ENCODE measurements at places on chromosomes 2 and 18. TPM values are rescaled to one million over a fixed set of nuclear protein-coding genes. Genes with fewer than 3 reads are reported as not detected.

DNA sequence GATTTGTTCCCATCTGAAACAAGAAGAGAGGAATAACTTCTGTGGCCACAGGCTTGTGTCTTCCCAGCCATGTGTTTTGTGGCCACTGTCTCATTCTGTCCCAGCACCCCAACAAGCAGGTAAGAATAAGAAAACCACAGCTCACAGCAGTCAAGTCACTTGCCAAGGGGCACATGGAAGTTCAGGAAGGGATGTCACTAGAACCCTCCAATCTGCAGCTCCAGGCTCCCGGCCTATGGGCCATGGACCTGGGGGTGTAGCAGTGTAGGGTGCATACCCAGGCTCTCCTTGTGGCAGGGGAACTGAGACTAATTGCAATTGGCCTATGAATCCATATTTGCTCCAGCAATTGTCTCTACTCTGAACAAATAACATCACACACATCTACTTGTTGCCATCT lies 112.5 kb downstream of the TFCP2L1 start:
- H3K36me3 ChIP-seq = no peaks in the 10 kb centered on the region
- H3K27me3 ChIP-seq = peaks cover 13% of the 10 kb centered on the region
- peaks cover 2% of the 10 kb centered on the region for H3K4me1 ChIP-seq
- H3K4me3 ChIP-seq = no peak overlapping the region

GRCh38 chr2:105796131-105796638 lies 51.5 kb downstream of the NCK2 start:
- peaks cover 83% of the 10 kb centered on the region for H3K4me1 ChIP-seq
- no peaks in the 10 kb centered on the region for H3K27me3 ChIP-seq
- peaks cover 21% of the 10 kb centered on the region for H3K36me3 ChIP-seq
- H3K4me3 ChIP-seq = peak overlapping the region; percentile 88
- H3K27ac ChIP-seq = peak overlapping the region; percentile 99
- DNase-seq = no peak

Gene WIPF1
- total RNA-seq = 480 TPM

DNA sequence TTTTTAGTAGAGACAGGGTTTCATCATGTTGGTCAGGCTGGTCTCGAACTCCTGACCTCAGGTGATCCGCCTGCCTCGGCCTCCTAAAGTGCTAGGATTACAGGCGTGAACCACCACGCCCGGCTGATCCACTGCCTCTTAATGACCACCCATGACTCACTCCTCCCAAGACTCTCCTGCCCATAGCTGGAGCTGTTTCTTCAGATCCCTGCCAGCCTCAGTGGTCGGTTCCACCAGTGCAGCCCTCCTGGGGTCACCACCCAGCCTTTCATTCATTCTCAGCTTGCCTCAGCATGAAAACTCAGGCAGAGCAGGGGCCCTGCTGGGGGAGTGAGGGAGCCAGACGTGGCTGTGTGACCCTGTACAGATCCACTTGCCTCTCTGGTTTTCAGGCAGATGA lies 12.5 kb downstream of the KCNIP3 start:
- no peak overlapping the region for H3K27ac ChIP-seq
- no peaks in the 10 kb centered on the region for H3K4me1 ChIP-seq
- H3K27me3 ChIP-seq = no peaks in the 10 kb centered on the region

DNA sequence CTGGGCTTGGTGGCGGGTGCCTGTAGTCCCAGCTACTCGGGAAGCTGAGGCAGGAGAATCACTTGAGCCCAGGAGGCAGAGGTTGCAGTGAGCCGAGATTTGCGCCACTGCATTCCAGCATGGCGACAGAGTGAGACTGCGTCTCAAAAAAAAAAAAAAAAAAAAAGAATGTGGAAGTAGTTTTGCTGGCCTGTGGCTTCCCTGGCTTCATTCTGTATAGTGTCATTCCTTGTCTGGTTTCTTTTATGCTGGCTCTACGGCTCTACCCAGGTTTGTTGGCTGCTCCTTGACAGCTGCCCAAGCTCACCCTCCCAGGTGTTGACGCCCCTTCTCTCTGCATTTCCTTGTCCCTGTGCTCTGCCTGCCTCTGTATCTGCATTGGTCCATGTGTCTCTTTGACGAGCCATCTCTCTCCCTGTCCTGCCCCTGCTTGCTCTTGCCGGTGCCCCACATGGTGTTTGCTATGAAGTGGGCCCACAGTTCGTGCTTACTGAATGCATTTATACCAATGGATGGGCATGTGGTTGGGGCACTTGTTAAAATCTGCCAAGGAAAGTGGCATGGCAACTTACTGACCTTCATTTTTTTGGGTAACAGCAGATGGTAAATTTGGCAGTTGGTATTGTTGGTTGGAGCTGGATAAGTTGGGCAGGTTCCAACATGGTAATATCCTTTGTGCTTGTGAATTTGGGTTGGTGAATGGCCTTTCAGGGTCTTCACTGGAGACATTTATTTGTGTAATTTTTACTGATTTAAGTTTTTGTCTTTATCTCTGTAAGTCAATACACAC lies 113.9 kb downstream of the MAP4K4 start:
- no peaks in the 10 kb centered on the region for H3K27me3 ChIP-seq
- peaks cover 30% of the 10 kb centered on the region for H3K36me3 ChIP-seq
- no peak overlapping the region for H3K4me3 ChIP-seq
- H3K27ac ChIP-seq = no peak overlapping the region
- no peak for DNase-seq

- no peak overlapping the region for H3K4me3 ChIP-seq
- H3K36me3 ChIP-seq = peaks cover 19% of the 10 kb centered on the region
- DNase-seq = no peak
- H3K27ac ChIP-seq = no peak overlapping the region
- peaks cover 17% of the 10 kb centered on the region for H3K4me1 ChIP-seq
Observed at GRCh38 chr2:86216575-86217555, 17.6 kb downstream of the MRPL35 start.

Gene FSIP2
- total RNA-seq = 0.31 TPM

- H3K4me1 ChIP-seq = peaks cover 12% of the 10 kb centered on the region
- peaks cover 64% of the 10 kb centered on the region for H3K27me3 ChIP-seq
- H3K27ac ChIP-seq = no peak overlapping the region
- H3K36me3 ChIP-seq = peaks cover 2% of the 10 kb centered on the region
Observed at GRCh38 chr2:144522897-144523595, 3.1 kb upstream of the ZEB2 start.

GRCh38 chr18:79576686-79577351 lies 102.8 kb upstream of the CTDP1 start:
- peaks cover 8% of the 10 kb centered on the region for H3K36me3 ChIP-seq
- no peak overlapping the region for H3K27ac ChIP-seq
- H3K4me3 ChIP-seq = no peak overlapping the region
- peak; percentile 24 for DNase-seq
- H3K4me1 ChIP-seq = peaks cover 14% of the 10 kb centered on the region

Measured in activated naive CD8-positive, alpha-beta T cell treated with anti-CD3 and anti-CD28 coated beads, Interleukin-2, amount 10 ng/mL, durations not matched to agents 7 days and 5 days (primary cell).